ENCODE measurements at places on chromosomes 6 and 20.

- DNase-seq = no peak
Measured at GRCh38 chr6:43450699-43451131, 4.6 kb downstream of the DLK2 start.

- no peak for DNase-seq
Measured at GRCh38 chr20:62678553-62678952, 30.1 kb upstream of the NTSR1 start.

GRCh38 chr6:112030206-112030960 is 23.5 kb upstream of the CCN6 start:
- no peak for DNase-seq

GRCh38 chr6:167980911-167981580 is 16.4 kb upstream of the KIF25 start:
- DNase-seq = no peak

Measured in activated T-helper 1 cell treated with anti-CD3 and anti-CD28 coated beads, Interleukin-2, amount 50 U/mL, for 16 hours (primary cell).